ENCODE measurements at places on chromosomes 1 and 21.

DNA sequence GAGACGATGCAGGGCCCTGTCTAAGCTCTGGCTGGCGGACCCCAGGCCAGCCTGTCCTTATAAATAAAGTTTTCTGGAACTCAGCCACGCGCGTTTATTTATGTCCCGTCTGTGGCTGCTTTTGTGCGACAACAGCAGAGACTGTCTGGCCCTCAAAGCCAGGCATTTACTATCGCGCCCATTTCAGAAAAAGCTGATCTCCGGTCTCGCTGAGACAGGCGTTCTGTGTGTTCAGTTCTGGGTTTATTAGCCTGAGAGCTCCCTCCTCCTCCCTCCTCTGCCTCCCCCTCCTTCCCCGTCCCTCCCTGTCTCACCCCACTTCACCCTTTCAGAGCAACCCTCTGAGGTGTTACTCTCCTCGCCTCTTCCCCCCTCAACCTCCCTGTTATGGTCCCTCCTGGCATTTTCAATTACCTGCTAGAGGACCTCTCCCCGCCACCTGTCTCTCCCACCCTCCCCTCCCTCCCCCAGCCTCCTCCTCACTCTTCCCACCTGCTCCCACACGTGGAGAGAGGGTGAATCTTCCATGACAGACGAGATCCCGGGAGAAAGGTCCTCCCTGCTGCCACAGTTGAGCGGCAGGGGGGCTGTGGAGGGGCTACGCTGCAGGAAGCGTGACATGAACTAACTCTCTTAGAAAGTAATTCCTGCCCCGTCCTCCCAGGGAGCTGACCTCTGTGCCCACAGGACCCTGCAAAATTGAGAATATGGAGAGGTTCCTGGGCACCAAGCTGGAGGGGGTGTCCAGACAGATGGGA is 59.9 kb downstream of the SPSB1 start:
- DNase-seq, result no peak

DNA sequence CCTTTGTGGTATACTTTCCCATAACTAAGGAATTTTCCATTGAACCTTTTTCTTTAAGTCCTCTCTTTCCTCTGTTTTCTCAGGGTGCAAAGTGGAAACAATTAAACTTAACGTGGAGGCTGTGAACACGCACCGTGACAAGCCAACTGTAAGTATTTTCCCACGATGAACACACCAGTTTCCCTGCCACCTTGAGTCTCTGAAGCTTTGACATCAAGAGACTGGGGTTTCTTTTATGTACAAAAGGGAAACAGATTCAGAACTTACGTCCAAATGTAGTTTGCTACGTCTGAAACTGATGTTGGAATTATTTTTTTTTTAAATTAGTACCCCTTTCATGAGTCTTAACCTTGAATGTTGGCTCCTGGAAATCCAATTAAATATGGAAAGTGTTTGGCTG is 17.2 kb upstream of the C4BPB start:
- DNase-seq, result no peak

GRCh38 chr1:39671433-39671792 is 494 bp downstream of the NT5C1A start:
- DNase-seq, result no peak

DNA sequence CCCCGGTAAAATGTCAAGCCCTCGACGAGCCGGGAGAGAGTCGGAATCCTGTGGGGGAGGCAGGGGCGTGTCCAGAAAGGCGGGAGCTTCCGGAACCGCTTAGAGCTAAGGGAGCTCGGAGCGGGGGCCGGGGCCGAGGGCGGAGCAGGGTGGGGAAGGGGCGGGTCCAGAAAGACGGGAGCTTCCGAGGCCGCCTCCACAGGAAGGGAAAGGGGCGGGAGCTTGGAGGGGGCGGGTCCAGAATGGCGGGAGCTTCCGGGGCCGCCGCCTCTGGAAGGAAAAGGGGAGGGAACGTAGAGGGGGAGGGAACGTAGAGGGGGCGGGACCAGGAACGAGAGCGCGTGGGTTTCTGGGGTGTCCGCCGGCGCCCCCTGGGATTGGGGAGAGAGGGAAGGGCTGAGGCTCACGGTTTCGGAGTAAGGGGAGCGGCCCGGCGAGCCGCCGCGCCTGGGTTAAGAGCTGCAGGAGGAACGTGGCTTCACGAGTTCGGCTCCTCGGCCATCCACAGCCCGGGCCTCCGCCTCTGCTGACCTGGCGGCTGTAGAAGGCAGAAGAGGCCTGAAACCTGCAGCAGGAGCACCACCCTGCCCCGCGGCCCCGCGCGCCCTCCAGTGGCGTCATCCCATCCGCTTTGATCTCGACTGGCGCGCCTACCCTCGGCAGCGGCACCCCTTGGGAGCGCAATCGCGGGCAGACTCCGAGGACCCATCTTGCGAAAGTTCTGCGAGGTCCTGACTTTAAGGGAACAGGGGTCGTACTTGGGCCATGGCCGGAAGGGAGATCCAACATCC is 23.0 kb upstream of the HPDL start:
- peak; percentile 98 for DNase-seq

DNA sequence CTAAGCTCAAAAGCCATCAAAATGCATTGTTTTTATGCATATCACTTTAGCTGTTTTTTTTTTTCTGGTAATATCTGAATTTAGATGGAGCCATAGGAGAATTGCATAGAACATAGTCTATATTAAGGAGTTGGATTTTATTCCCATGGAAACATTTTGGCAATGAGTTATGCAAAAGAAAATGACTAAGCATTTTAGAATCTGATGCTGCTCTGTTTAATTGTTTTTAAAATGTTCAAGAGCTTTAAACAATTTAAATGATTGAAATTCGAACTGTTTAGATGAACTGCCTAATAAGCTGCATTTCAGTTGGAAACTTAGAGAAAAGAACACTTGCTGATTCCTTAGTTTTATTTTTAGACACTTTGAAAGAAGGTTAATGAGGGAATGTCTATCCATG is 1531.5 kb upstream of the B3GALT2 start:
- no peak for DNase-seq

DNA sequence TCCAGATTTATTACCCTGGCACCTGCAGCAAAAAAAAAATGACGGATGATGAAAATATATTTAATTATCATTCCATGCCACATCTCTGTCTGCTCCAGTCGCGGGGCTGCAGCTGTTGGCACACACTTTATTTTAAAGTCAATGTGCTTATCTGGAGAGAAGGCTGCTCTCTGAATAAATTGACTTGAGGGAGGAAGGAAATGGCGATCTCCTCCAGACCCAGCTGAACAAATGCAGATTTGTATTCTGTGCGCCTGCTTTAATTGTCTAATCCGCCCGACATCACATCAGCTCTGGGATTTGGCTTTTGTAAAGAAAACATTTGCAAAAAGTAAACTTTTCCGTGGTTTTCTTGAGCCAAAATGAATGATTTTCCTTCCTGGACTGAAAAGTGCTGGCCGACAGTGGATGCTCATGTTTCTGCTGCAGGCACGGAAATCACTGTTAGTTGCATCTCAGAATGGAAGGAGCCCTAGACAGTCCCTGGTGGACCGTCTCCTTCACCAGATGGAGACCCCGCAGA is 150.2 kb downstream of the CAMTA1 start:
- no peak for DNase-seq

DNA sequence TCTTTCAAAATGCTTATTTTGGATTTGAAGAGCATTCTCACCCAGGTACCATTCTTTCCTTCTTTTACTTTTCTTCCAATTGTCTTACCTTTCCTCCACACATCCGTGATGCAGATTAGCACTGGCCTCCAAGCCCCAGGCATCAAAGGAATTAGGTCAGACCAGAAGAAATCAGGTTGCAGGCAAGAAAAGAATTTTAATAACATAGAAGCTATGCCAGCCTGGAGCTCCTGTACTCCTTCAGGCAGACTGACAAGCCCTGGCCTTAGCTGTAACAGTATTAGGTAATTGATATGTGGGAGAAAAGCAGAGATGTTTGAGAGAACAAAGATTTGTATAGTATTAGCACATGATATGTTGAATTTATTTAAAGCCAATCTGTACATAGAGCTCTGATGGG is 390.4 kb upstream of the ADGRL2 start:
- DNase-seq, result no peak

DNA sequence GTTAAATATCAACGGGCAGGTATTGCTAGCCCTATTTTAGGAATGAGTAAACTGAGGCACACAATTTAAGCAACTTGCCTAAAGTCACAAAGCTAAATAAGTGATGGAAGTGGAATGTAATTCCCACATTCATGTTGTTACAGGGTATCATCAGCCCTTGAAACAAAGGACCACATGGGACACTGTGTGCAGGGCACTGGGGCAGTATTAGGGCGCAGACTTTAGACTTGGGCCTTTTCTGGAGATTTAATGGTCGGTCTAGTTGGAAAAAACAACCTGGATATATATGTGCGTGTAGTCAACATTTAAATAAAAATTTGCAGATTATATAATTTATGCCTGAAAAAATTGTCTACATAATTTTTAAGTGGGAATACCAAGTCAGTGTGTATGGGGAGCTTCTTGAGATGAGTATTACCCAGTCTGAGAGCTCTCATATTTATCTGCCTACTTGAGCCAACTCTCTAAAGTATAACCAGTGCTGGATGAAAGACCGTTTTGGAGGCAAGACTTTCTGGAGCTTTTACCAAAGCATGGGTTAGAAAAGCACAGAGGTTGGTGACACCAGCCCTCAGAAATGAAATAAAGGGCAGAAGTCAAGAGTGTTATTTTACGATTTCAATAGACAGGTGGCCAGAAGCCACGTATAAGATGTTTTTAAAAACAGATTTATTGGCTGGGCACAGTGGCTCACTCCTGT is 1.6 kb downstream of the KDM1A start:
- no peak for DNase-seq

GRCh38 chr1:35834218-35834617 is 26.4 kb downstream of the AGO4 start:
- no peak for DNase-seq

- DNase-seq, result no peak
Measured at GRCh38 chr1:87730274-87731216, 401.9 kb downstream of the LMO4 start.

DNA sequence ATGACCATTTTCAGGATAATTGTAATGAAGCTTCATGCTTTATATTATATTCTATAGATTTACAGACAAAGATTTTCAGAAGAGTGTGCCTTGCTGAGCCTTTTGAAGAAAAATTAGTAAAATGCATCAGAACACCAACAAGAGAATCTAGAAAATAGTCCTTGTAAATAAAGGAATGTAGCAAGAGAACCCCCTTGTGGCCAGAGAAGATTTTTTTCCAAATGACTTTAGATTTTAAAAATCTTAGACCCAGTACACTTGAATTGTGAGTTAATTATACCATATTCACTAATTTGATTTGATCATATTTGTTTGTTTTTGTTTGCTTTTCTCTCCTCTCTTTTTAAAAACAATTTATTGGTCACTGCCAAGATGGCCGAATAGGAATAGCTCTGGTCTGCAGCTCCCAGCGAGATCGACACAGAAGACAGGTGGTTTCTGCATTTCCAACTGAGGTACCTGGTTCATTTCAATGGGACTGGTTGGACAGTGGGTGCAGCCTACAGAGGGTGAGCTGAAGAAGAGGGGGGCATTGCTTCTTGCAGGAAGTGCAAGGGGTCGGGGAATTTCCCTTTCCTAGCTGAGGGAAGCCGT is 12.8 kb upstream of the IFI44L start:
- DNase-seq, result no peak

GRCh38 chr21:37699024-37699775 is 217.1 kb downstream of the KCNJ6 start:
- no peak for DNase-seq

GRCh38 chr1:221994274-221994698 is 252.4 kb upstream of the DUSP10 start:
- DNase-seq, result peak; percentile 72

- peak; percentile 55 for DNase-seq
Measured at GRCh38 chr1:114353262-114353661, 157.7 kb downstream of the TRIM33 start.

GRCh38 chr1:164466001-164466421 is 93.0 kb upstream of the PBX1 start:
- no peak for DNase-seq

GRCh38 chr1:165143437-165144065 is 213.0 kb downstream of the LMX1A start:
- DNase-seq, result peak; percentile 74

DNA sequence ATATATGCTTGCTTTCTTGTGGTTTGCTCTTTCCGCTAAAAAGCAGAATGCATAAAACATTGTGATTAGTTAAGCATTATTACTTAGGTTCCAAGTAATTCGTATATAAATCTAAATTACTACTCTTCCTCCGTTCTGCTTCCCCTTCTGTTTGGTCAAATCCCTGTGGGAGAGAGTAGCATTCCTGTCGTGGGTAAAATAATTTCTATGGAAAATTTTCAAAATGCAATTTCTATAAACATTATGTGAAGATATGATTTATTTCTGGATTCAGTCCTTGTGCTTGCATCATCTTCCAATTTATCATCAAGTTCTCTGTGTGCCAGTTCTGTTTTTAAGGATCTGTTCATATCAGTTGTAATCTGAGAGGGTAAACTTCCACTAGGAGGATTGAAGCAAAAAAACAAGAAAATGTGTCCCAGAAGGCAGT is 7.2 kb upstream of the WARS2 start:
- no peak for DNase-seq

GRCh38 chr1:71994646-71995045 is 287.7 kb downstream of the NEGR1 start:
- no peak for DNase-seq

DNA sequence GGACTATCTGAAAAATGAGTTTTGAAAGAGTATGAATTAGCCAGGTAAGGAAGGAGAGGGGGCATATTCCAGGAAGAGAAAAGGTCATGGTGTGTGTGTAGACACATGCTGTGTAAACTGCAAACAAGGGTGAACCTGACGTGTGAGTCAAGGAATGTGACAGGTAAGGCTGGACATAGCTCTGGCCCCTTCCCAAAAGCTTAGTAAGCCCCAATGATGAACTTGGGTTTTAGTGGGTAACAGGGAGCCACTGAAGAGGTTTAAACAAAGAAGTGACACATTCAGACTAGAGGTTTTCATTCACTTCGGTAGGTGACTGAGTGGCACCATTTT is 36.7 kb downstream of the EGLN1 start:
- DNase-seq, result no peak

DNA sequence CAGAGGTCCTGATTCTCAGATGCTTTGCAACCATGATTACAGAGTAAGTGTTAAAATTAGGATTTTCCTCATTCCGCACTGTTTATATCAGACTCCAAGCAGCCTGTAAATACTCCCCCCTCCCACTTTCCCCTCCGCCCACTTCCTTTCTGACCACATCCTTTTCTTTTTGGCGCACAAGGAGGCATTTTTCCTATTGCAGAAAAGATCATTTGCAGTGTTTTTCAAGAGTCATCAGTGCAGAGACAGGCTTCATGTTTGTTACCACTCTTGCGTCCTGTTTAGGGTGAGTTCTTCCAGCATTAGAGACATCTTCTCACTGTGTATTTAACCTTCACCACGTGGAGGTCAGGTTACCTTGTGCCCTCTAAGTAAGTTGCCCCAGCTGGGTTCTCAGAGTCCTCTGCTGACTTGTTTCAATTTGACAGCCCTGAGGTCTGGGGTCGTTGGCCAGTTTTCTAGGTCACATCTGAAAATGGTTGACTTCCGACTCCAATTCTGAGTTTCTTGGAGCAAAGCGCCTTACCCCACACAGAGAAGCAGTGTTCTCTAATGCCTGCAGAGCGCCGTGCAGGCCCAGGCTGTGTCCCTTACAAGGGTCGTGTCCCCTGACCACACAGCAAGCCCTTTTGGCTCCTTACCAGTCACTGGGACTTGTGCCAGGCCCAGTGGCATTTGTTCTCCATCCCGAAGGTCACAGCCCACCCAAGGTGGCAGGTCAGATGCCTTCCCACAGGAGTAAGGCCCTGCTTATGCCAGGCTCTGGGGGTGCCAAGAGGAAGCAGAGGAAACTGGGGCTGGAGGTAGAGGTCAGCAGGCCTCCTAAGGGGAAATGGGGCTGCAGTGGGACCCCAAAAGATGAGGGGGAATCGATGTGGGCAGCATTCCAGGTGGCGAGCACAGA is 85.6 kb downstream of the FAM78B start:
- peak; percentile 15 for DNase-seq

All from suppressor macrophage treated with lipopolysaccharide for 1 hour (primary cell).